IPS DF 19.7 (cell line): ENCODE measurements at places on chromosomes 5 and 9.

GRCh38 chr5:58069846-58070245, 390.0 kb downstream of the PLK2 start:
- no peak for DNase-seq

- no peak for DNase-seq
These were observed 32.9 kb upstream of the GPR151 start for GRCh38 chr5:146548781-146549449.

- DNase-seq, result no peak
These were observed 61.8 kb upstream of the MAMDC2 start for GRCh38 chr9:69981686-69982445.

DNA sequence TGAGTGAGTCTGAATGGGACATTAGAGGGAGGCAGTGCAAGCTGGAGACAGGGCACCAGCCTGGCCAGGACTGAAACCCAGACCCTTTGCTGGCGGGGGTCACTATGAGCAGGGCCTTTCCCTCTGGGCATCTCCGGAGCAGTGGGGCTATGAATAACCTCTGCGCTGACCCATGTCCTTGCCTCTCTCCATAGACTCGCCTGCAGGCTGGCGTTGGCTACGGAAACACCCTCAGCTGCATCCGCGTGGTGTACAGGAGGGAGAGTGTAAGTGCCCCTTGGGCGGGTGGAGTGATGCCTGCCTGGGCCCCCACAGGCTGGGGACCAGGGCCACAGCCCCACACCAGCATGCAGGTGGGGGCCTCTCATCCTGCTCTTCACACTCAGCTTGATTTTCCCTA, 15.8 kb downstream of the SLC25A48 start:
- DNase-seq, result no peak

- no peak for DNase-seq
These were observed 38.2 kb upstream of the SLC2A8 start for GRCh38 chr9:127358770-127359169.
